ENCODE measurements at places on chromosomes 1 and 21. TPM values are rescaled to one million over a fixed set of nuclear protein-coding genes. Genes with fewer than 3 reads are reported as not detected.

The AKR7A3 gene
- polyA plus RNA-seq, result 0.54 TPM

The SPRR4 gene
- polyA plus RNA-seq, result not detected

The ZNF593OS gene
- polyA plus RNA-seq, result not detected

The PIGR gene
- not detected for polyA plus RNA-seq

- DNase-seq, result no peak
Observed at GRCh38 chr1:4528590-4528989, 125.8 kb upstream of the AJAP1 start.

- DNase-seq, result no peak
Observed at GRCh38 chr1:107622535-107622934, 342.4 kb downstream of the VAV3 start.

GRCh38 chr1:23924601-23925000 lies 11.4 kb upstream of the CNR2 start:
- no peak for DNase-seq

DNA sequence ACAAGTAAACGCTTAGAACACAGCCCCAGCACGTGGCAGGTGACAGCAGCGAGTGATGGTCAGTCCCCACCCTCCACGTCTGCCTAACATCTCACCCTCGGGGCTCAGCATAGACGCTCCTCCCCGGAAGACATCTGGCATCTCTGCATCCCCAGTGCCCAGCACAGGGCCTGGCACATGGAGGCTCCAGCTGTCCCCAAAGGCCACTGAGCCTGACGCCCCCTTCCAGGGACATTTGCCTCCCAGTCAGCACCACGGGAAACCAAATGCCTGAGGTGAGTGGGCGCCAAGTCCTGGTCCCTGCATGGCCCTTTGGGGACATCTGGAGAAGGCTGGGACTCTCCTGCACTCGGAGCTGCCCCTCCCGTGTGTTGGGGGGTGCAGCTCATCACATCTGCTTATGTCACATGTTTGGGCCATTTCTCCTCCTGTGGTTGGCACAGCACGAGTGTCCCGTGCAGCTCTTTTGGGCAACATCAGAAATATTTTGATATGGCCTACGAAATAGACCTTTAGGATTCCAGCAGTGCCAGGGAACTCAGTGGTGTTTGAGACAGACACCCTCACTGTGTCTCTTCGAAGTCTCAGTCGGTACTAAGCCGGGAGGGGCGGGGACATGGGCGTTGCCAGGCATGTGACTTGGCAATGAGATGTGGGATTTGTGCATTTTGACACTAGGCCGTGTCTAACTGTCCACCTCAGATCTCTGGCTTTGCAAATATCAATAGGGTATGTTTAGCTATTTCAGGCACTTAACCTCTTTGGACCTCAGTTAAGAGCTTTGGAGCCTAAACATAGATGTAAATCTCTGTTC lies 315.0 kb downstream of the PTPRU start:
- peak; percentile 47 for DNase-seq

DNA sequence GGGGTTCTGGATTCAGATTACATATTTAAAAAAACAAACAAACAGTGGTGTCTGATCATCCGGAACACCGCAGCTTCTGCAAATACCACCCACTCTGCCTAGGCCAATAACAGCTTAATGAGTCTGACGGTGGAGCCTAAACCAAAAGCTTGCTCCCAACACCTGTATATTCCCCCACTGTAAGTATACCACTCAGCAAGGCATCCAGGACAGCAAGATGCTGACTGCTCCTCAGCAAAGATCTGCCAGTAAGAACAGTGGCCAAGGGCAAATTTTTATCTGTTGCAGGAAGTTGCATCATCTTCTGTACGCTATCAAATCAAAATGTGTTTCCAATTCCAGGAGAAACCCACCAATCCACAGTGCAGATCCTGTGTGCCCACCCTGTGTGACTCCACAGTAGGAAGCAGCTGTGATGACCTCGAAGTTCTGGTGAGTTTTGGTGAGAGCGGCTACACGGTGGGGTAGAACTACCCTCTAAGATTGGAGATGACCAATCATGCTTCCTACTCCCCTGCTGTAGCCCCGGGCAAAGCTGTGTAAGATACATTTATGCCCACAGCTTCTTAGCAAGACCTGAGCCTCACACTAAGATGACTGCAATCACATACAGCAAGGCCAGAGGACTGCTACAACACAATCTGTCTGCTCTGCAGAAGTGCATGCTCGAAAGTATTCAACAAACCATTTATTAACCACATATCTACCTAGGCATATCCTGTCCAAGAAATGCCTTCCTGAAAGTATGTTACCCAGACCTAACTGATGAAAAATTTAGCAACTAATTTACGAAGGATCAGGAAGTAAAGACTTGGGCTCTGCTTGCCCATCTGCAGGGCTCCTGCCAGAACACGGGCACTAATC lies 30.5 kb downstream of the SIPA1L2 start:
- peak; percentile 25 for DNase-seq

DNA sequence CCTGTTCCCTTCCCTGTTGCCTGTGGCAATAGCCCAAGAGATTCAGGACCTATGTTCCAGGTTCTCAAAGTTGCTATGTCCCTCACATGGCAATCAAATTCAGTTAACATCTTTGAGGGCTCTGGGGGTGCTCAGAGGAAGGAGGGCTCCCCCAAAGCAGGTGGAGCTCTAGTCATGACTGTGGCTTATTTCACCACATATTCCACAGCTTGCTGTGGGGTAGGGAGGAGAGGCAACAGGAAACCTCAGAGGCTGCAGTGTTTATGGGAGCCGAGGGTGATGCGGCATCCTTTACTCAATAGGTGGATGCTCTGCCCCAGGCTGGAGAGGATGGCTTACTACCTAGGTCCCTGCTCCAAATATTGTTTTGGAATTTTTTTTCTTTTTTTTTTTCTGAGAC lies 1.2 kb upstream of the MKNK1 start:
- no peak for DNase-seq

DNA sequence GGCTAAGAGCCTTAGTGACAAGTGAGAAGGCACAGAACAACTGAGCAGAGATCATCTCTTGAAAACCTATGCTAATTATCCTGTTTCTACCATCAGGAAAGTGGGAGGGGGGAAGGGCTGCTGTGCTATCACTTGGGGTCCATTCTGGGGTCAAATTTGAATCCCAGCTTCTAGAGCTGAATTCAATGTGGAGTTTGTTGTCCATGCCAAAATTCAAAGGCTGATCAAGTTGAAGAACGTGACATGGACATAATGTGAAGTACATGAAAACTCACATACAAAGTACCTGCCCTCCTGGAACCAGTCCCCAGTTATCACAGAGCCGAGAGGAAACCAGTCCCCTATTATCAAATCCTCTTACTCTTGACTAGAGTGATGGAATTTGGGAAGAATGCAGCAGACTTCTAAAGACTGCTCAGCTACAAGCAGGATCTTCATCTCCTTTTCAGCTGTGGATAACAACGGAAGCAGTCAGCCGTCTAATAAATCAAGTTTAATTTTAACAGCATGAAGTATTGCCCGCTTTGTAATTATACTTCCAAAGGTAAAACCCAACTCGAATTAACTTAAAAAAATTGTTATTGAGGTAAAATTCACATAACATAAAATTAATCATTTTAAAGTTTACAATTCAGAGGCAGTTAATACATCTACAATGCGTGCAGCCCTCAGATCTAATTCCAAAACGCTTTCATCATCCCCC lies 78.3 kb downstream of the SLC45A1 start:
- DNase-seq, result no peak

- DNase-seq, result peak; percentile 6
Observed at GRCh38 chr1:216758161-216758560, 34.9 kb upstream of the ESRRG start.

DNA sequence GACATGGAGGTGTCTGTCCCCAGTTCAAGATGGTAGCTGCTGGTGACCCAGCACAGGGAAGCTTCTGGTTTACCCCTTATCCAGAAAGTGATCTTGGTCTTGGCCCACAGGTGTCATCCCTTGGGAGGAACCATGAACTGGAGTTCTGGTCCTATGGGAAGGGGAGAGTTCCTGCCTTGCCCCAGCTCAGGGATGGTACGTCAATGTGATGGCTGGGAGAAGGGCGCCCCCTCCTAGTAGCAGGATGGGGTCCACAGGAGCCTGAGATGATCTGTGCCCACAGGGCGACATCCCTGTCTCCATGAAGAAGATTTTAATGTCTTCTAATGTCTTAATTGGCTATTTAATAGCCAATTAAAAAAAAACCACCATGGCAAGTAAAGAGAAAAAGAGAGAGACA lies 249.8 kb downstream of the SIPA1L2 start:
- DNase-seq, result no peak

GRCh38 chr1:101004670-101005069 lies 20.9 kb downstream of the DPH5 start:
- no peak for DNase-seq

DNA sequence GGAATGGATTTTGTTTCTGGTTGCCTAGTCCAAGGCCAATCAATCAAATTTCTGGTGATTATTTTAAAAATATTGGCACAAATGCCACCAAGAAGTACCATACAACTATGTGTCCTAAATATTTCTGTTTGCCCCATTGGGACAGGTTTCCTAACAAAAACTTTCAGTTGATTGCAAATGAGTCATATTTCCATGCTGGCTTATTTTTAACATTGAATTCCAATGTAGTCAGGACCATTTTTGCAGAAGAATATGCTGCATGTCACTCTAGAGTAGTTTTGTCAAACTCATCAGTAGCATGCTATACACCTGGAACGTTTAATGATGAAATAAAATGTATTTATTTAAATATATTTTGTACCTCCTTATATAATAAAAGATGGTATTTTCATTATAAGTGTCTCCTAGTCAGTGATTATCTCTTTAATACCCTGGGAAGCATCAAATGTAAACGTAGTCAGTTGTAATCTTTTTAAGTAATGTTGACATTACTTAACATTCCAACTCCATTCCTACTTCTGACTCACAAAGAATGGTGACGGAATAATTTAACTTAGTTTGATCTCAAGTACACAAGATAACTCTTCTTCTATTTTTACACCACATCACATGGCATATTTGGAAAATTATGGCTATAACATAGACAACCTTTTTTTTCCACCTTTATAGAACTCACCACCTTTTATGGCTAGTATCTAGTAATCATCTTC lies 39.0 kb upstream of the USH2A start:
- no peak for DNase-seq

- no peak for DNase-seq
Observed at GRCh38 chr1:26784023-26784871, 3.5 kb upstream of the PIGV start.

DNA sequence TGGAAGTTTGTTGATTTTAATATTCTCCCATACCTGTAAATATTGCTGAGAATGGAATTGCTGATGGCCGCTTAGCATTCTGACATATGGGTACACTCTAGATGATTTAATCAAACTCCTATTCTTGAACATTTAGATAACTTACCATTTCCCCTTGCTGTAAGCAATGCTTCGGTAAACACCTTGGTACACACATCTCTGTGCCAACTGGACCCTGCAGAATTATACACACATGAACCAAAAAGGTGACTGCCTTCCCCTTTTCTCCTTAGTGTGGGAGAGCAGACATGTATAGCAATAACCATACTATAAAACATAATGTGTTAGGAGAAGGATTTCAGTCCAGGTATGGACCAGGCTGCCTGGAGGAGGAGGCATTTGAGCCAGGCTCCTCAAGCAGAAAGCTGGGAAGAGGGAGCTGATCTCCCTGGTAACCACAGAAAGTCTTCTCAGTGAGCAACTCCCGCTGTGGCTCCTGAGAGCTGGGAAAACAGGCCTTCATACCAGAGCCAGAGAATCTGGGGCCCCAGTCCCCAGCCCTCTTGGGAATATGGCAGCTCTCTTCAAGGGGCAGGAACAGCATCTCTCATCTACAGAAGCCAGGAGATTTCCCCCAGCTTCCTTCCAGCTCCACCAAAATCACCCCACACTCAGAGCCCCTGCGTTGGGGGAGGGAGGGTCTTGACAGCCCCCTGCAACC lies 33.9 kb upstream of the CSF1 start:
- DNase-seq, result no peak

DNA sequence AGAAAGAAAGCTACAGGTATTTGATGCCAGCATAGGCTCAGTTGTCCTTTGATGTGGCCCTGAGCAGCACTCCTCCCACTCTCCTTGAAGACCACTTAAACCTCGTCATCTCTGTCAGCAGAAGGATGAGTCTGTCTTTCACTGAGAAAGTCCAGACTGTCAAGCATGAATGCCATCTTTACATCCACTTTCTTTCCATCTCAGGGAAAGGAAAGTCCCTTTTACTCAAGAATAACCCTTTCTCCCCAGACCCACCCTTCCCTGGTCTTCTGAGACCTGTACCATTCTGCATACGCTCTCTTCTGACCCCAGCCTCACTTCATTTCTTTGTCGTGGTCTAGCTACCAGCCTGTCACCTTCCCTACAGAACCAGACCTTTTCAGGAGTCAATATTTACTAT lies 4.0 kb upstream of the ELAPOR1 start:
- no peak for DNase-seq

DNA sequence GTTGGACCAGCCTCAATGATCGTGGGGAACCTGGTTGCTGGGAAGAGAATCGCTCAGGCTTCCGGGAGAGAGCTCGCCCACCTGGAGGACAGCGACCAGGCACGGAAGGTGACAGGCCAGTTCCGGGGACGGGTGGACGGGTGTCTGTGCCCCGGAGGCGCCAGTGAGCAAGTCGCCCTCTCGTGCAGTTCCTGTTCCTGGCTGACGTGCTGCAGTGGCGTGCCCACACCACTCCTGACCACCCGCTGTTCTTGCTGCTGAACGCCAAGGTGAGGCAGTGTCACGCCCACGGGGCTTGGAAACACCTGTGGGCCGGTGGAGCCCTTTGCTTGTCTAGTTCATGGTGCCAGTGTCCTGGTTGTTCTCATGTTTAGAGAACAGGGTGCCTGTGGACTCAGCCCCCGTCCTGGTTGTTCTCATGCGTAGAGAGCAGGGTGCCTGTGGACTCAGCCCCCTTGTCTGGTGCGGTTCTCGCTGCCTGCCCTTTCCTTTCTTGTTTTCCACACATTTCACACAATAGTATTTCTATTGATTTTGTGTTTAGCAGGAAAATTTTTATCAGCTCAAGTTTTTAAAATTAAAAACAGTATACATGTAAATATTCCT lies 53.1 kb downstream of the S100B start:
- DNase-seq, result no peak
